Breast epithelium (tissue), 4 donors: ENCODE measurements at places on chromosomes 5 and 9. TPM values are rescaled to one million over a fixed set of nuclear protein-coding genes. Genes with fewer than 3 reads are reported as not detected.

PCDHGA6 gene
- 4.0 TPM for total RNA-seq

DNA sequence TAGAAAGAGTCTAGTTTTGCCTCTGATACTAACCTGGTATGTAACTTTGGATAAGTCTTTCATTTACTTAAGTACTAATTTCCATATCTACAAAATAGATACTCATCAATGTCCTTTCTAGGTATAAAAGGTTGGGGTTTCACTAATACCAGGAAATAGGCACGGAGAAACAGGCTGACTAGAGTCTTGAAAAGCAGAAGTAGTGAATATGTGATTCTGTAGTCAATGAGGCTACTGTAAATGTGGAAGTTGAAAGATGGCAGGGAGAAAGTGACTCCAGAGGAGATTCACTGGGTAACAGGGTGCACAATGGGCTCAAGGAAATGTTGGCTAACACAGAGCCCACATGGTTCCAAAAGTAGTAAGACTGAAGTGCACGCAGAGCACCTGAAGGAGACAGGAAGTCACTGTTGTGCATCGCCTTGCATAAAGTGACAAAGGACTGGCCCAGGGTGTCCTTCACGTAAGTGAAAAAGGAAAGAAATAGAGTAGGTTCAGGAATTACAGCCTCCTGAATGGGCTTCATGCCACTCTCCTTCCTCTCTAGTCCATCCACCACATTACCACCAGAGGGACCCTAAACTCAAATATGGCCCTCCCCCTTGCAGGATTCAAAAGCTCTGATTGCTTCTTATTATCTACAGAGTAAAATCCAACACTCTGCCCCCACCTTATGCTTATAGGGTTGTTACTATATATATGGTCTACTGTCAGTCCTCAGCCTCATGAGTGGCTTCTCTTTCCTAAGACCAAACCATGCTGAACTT is 288.0 kb upstream of the SMARCA2 start:
- H3K27me3 ChIP-seq: no peaks in the 10 kb centered on the region
- no peak overlapping the region for H3K4me3 ChIP-seq
- H3K4me1 ChIP-seq: no peaks in the 10 kb centered on the region
- DNase-seq: no peak
- no peaks in the 10 kb centered on the region for H3K36me3 ChIP-seq

GRCh38 chr9:112677040-112677439 is 40.9 kb downstream of the INIP start:
- no peak for DNase-seq
- no peak overlapping the region for H3K27ac ChIP-seq
- no peaks in the 10 kb centered on the region for H3K27me3 ChIP-seq
- H3K4me1 ChIP-seq: no peaks in the 10 kb centered on the region

G3BP1 gene
- 128 TPM for total RNA-seq
